Airway epithelial cell (primary cell): ENCODE measurements at places on chromosomes 12 and 14. TPM values are rescaled to one million over a fixed set of nuclear protein-coding genes. Genes with fewer than 3 reads are reported as not detected.

A2ML1 gene
- 93.6 and 137 TPM in 2 replicates for total RNA-seq

BICDL1 gene
- total RNA-seq = 7.8 and 9.4 TPM in 2 replicates

GPRC5A gene
- 22.8 and 31.9 TPM in 2 replicates for total RNA-seq

MDM2 gene
- 127 and 169 TPM in 2 replicates for total RNA-seq

DENND5B gene
- total RNA-seq = 4.1 and 4.3 TPM in 2 replicates

SRRM4 gene
- not detected in 2 replicates for total RNA-seq

LMNTD1 gene
- total RNA-seq = not detected in 2 replicates

SLC8A3 gene
- total RNA-seq = not detected in 2 replicates

SPIC gene
- not detected in 2 replicates for total RNA-seq

CLEC1B gene
- not detected in 2 replicates for total RNA-seq

POTEM gene
- total RNA-seq = not detected in 2 replicates

RNASE3 gene
- total RNA-seq = not detected in 2 replicates

TMEM132D gene
- not detected in 2 replicates for total RNA-seq

PAPLN gene
- total RNA-seq = 3.4 and 3.7 TPM in 2 replicates

JPH4 gene
- total RNA-seq = not detected in 2 replicates

COL2A1 gene
- total RNA-seq = 0.07 and 0.14 TPM in 2 replicates

TSPAN11 gene
- total RNA-seq = 0.14 TPM in 1 of 2 replicates, not detected in the other

FZD10 gene
- total RNA-seq = 0.92 and 1.1 TPM in 2 replicates

PNN gene
- 19.1 and 21.4 TPM in 2 replicates for total RNA-seq

BCL11B gene
- total RNA-seq = 6.6 and 10.1 TPM in 2 replicates

GLTP gene
- total RNA-seq = 395 and 407 TPM in 2 replicates

NXPH4 gene
- total RNA-seq = 6.2 and 9.3 TPM in 2 replicates

FLVCR2 gene
- total RNA-seq = 1.8 and 2.2 TPM in 2 replicates

EFS gene
- total RNA-seq = 15.0 and 23.2 TPM in 2 replicates

TTC9 gene
- 14.1 and 16.3 TPM in 2 replicates for total RNA-seq

EML5 gene
- total RNA-seq = 0.07 and 0.51 TPM in 2 replicates

MIP gene
- total RNA-seq = not detected in 2 replicates

RAD52 gene
- total RNA-seq = 2.6 and 7.0 TPM in 2 replicates

MYH7 gene
- total RNA-seq = not detected in 2 replicates

CIROP gene
- total RNA-seq = not detected in 2 replicates

PLEK2 gene
- 86.1 and 98.0 TPM in 2 replicates for total RNA-seq

RAB15 gene
- total RNA-seq = 0.46 and 1.3 TPM in 2 replicates

CFAP251 gene
- total RNA-seq = 32.1 and 37.9 TPM in 2 replicates

ADCK1 gene
- 2.8 and 4.7 TPM in 2 replicates for total RNA-seq

OTOGL gene
- total RNA-seq = not detected in 2 replicates

MMP19 gene
- total RNA-seq = 1.1 and 1.2 TPM in 2 replicates

CMKLR1 gene
- total RNA-seq = not detected in 2 replicates

SLC48A1 gene
- 14.6 and 22.9 TPM in 2 replicates for total RNA-seq

ST8SIA1 gene
- 0.21 and 0.23 TPM in 2 replicates for total RNA-seq

RD3L gene
- total RNA-seq = not detected in 2 replicates

HSPA2 gene
- 5.2 and 7.3 TPM in 2 replicates for total RNA-seq

SLC2A3 gene
- total RNA-seq = 11.2 and 14.1 TPM in 2 replicates
